CD4-positive, alpha-beta T cell treated with Interleukin-12 subunit alpha and Interleukin-12 subunit beta, for 1 hour (primary cell): ENCODE measurements at places on chromosomes 11 and 22.

DNA sequence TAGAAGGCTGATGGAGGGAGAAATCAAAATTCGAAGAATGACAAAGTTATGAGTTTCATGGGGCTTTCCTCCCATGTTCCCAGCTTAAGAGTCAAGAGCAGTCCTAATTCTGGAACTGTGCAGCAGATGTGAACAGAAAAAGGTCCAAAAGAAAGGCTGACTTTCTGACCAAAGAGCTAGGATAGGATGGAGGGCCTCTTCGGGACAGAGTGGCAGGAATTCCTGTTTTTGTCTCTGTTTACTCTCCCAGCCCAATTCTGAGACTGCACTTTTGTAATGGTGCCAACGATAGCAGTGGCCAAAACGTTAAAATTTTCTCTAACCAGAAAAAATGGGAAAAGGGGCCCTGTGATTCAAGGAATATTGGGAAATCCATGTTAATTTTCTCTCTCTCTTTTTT, 193.6 kb downstream of the EFCAB6 start:
- no peak for DNase-seq

- no peak for DNase-seq
Observed at GRCh38 chr11:45178890-45179671, 32.6 kb downstream of the PRDM11 start.

GRCh38 chr22:45585437-45585755, 82.7 kb downstream of the FBLN1 start:
- no peak for DNase-seq

DNA sequence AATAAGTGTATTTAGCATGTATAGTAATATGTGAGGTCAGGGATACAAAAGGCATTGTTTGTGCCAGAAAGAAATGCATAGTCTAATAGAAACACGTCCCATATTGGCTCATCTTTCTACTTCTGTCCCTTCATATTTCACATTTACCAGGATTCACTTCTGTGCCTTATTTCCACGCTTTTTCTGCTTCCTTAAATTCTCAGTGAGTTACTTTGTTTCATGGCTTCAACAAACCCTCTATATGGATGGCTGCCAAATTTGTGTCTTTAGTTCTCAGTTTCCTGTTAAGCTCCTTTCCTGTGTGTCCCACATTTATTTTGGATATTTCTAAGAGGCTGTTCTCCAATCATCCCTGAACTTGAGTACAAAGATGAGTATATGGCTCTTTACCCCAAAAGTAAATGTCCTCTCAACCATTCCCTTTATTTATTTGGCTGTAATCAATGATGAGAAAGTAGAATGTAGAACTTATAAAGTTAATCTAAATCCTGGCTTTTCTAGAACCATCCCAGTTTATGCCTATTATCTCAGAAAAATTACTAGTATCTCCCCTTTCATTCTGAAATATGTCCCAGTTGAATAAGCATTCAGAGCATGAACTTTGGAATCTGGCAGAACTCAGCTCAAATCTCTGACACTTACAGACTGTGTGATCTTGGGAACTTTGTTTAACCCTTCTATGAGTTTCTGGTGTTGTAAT, 23.5 kb downstream of the OR8B12 start:
- DNase-seq, result no peak

DNA sequence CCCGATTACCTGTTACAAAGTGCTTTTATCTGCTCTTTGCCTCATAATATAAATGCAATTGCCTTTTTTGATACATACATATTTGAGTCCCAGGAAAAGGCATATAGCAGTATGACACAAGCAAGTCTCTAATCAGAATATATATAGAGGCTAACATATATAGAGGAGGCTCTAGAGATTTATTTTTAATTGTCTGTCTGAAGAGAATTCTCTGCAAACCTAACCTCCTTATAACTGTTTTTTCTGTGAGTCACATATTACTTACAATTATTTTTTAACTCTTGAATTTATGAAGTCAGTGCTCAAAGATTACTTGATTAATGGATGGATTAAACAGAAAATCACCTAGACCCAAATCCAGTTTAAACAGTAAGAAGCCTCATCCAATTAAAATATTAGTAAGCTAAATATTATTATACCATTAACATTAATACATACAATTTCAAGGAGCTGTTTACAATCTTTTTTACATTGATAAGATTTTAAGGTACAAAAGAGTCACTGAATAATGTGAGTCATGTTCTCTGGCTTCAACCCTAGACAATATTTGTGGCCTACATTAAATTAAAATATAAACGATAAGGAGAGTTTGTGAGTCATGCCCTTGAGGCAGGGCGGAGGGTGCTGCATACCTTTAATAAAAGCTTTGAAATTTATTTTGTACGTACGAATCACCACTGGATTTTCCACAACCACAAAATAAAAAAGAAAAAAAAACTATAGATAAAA, 19.2 kb upstream of the MMP13 start:
- no peak for DNase-seq

DNA sequence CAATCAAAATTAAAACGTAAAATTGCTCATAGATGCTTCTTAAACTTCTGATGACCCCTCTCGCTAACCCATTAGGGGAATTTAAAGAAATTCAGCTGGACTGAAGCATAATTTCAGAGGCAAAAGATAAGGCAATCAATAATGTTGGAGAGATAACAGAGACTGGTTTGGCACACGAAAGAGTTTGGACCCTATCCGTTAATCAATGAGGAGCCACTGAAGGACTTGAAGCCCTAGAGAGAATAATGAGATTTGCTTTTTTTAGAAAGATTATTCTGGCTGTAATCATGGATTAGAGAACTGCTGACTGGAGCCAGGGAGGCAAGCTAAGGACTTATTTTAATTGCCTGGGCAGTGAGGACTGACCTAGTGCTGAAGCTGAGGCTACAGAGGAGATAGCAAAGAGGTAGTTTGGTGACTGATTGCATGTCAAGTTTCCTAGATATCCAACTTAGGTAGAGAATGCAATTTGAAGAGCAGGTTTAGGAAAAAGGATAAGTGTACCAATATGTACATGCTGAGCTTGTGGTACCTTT, 11.9 kb upstream of the ARHGAP42 start:
- DNase-seq, result no peak

DNA sequence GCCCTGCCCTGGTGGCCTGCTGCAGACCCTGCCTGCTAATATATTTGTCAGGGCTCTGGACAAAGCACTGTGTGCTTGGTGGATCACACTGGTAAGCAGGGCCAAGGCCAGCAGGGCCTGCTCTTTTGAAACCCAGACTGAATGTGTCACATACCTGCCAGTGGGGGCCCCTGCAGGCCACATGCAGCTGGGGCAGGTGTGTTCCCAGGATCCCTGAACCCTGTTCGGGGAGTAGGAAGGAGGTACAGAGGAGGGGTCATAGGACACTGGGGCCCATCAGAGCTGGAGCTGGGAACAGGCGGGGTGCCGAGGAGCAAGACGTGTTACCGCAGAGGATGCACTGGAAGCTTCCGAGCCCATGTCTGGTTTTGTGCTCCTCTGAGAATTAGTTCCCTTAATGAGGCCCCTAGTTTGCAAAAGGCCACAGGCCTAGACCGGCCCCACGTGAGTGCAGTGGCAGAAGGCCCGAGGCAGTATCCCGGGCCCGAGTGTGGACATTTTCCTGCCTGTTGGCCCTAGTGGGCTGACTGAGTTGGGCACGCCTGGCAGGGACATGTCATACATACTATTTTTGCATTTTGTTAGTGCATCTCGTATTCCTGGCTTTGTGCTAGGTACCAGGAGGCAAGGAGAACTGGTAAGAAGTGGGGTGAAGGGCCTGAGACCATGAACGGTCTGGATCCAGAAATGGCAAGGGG, 11.2 kb upstream of the ACR start:
- DNase-seq, result no peak

- DNase-seq, result no peak
Observed at GRCh38 chr22:44603767-44604166, 98.2 kb upstream of the PRR5 start.

GRCh38 chr11:27497284-27497866, 9.2 kb downstream of the LIN7C start:
- DNase-seq, result peak; percentile 26

DNA sequence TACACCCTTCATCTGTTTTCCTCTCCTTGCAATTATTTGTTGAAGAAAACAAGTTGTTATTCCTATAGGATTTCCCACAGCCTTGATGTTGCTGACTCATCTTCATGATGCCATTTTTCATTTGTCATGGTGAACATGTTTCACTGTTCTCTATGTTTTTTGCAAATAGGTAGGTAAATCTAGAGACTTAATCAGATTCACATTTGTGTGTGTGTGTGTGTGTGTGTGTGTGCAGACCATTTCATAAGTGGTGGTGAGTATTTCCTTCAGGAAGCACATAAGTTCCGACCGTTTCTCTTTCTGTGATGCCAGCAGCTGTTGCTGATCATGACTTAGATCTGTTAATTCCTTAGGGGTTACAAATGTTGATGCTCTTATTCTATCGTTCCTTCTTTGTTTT, 80.3 kb upstream of the IZUMO1R start:
- no peak for DNase-seq

DNA sequence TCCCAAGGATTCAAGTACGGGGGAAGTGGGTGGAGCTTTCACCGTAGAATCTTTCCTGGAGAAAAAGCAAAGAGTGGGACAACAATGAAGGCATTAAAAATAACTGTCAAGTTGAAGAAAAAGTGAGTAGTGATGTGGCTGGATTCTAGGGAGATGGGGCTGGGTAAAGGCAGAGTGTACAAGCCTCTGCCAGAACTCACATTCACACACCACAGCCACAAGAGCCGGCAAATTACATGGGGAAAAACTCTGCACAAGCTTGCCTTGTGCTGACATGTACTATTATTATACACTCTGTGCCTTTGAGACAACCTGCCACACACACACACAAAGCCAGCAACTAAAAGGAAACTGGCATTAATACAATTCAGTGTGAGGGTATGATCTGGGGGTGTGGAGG, 182.6 kb downstream of the LARGE1 start:
- no peak for DNase-seq

- no peak for DNase-seq
Observed at GRCh38 chr22:20412474-20413216, 18.7 kb downstream of the ZNF74 start.

- DNase-seq, result no peak
Observed at GRCh38 chr11:10041748-10042446, 252.1 kb downstream of the SBF2 start.

DNA sequence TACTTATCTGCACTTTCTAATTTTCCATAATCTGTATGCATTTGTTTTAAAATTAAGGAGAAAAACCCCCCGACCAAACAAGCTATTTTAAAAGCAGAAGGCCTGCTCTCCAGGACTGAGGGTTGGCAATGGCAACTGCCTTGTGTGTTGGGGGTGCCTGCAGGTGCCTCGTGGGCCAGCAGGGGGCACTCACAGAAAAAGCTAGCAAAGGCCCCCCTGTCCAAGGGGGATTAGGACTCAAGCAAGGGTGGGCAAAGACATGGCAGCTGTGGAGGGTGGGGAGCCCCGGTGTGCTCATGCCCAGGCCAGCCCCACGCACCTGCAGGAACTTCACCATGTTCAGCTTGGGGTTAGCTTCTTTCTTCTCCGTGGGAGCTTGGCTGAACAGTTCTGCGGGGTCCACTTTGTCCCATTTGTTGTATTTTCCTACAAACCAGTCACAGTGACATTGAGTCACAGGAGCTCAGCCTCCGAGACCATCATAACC, 10.3 kb downstream of the TOP3B start:
- peak; percentile 53 for DNase-seq

DNA sequence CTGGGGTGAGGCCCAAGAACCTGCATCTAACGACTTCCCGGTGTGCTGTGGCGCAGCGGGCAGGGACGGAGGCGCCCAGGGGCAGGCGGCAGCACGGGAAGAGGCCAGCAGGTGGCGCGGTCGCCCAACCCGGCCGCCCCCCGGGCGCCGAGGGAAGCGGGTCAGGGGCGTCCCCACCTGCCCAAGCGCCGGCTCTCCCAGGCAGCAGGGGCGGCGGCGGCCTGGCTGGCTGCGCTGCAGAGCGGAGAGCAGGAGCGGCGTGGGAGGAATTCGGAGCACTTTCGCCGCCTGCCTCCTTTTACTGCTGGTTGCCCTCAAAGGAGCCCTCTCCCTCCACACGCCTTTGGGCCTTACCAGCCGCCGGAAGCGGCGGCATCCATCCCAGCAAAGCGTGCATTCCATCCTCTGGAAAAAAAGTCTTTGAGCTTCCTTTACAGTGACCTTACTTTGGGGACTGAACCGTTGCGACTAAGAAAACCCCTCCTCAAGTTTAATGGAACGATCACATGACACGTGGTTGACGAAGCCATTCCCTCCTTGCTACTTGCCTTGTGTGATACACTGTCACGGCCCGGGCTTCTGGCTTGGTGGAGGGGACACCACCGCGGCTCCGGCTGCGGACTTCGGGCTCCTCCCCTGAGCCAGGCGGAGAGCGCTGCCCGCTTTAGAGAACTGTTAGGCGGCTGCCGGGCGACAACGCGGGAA, 106.8 kb upstream of the CLMP start:
- DNase-seq, result peak; percentile 71

DNA sequence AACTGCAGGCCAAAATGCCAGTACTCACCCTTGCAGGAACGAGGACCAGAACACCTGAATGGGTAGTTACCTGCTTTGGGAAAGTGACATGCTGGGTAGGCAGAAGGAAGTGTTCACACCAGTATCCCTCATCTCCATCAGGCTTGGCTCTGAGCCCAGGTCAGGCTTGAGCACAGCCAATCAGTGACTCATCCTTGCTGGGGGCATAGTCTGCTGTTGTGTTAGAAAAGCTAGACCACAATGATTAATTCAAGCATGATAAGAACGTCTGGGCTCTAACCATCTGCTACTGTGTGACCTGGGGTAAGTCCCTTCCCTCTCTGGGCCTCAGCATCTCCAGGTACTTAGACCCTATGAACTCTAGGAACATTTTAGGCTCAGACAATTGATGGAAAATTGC, 450.4 kb downstream of the MIAT start:
- DNase-seq, result no peak

GRCh38 chr11:35787013-35787504, 124.5 kb downstream of the TRIM44 start:
- DNase-seq, result no peak

GRCh38 chr11:68040957-68041591, 2.2 kb downstream of the TCIRG1 start:
- no peak for DNase-seq

- DNase-seq, result peak; percentile 46
Observed at GRCh38 chr11:20156876-20157613, 3.2 kb downstream of the DBX1 start.

- no peak for DNase-seq
Observed at GRCh38 chr11:19055905-19056304, 4.6 kb downstream of the MRGPRX2 start.

DNA sequence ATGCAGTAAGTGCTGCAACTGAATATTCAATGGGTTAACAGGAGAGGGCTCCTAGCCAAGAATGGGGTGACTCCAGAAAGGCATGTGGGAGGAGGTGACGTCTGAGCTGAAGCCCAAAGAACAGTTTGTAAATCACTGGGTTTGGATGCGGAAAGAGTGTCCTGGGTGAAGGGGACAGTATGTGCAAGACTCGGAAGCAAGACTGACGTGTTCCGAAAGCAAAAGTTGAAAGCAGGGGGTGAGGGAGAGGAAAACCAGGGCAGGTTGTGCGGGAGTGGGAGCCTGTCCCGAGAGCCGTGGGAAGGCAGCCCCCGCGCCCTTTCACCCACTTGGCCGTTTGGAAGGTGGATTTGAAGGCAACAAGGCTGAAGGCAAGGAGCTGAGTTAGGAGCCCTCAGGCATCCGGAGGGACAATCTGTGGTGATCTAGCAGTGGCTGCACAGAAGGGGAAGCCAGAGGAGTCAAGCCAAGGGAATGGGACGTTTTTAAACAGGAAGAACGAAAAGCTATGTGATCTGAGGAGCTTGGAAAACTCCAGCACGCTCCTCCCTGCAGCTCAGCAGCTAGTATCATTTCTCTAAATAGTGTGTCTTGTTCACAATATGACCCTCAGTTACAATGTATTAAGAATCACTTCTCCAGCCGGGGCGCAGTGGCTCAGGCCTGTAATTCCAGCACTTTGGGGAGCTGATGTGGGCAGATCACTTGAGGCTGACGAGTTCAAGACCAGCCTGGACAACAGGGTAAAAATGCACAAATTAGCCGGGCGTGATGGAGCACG, 7.7 kb downstream of the SLC25A18 start:
- DNase-seq, result no peak
